ENCODE measurements at places on chromosomes 2 and 18. TPM values are rescaled to one million over a fixed set of nuclear protein-coding genes. Genes with fewer than 3 reads are reported as not detected.

SLC9A2 gene
- 0.15 TPM for total RNA-seq

MC4R gene
- not detected for total RNA-seq

DPYSL5 gene
- total RNA-seq: not detected

IL36B gene
- not detected for total RNA-seq

TCF23 gene
- 0.10 TPM for total RNA-seq

SNTG2 gene
- total RNA-seq: 0.77 TPM

ALK gene
- total RNA-seq: not detected

ZNF236 gene
- total RNA-seq: 13.4 TPM

DNA sequence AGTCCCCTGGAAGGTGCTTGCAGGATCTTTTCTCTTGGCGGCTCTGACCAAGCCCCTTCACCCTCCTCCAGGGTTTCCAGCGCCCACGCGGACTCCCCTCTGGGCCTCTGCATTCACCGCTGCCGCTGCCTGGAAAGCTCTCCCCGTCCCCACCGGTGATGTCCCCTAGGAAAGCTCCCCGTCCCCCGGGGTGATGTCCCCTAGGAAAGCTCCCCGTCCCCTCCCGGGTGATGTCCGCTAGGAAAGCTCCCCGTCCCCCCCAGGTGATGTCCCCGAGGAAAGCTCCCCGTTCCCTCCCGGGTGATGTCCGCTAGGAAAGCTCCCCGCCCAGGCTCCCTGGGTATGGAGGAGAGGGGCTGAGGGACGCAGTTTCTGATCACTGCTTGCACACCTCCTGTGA lies 27.9 kb downstream of the ZAP70 start:
- DNase-seq: peak; percentile 20

DNA sequence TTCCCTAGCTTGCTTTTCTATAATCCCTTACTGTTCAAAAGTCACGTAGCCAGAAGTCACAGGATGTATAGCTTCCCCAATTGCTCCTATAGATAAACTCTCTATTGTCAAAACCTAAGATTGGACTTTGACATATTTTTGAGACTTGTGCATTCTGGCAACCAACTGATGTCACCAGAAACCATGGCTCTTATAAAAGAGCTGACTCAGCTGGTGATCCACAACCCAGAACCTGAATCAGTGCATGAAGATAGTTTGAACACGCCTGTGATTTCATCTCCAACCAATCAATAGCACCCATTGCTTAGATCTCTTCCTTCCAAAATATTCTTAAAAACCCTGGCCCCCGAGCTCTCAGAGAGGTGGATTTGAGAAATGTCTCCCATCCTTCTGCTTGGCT lies 639.9 kb upstream of the PIK3C3 start:
- no peak for DNase-seq

DNA sequence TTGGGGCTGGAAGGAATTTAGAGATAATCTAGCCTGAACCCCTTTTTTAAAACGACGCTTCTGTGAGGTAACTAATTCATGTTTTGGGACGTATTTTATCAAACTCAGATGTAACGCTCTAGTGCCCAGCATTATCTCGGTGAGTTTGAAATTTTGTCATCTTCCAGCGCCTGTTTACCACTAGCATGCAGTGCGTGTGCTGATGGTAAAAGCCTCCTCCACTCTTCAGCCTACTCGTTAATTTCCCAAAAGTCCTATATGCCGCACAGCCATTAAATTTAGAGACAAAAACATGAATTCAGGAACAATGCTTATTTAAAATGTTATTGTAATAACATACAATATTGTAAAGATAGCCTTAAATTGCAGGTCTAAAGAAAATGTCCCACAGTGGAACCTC lies 2.8 kb downstream of the ZCCHC2 start:
- no peak for DNase-seq

DNA sequence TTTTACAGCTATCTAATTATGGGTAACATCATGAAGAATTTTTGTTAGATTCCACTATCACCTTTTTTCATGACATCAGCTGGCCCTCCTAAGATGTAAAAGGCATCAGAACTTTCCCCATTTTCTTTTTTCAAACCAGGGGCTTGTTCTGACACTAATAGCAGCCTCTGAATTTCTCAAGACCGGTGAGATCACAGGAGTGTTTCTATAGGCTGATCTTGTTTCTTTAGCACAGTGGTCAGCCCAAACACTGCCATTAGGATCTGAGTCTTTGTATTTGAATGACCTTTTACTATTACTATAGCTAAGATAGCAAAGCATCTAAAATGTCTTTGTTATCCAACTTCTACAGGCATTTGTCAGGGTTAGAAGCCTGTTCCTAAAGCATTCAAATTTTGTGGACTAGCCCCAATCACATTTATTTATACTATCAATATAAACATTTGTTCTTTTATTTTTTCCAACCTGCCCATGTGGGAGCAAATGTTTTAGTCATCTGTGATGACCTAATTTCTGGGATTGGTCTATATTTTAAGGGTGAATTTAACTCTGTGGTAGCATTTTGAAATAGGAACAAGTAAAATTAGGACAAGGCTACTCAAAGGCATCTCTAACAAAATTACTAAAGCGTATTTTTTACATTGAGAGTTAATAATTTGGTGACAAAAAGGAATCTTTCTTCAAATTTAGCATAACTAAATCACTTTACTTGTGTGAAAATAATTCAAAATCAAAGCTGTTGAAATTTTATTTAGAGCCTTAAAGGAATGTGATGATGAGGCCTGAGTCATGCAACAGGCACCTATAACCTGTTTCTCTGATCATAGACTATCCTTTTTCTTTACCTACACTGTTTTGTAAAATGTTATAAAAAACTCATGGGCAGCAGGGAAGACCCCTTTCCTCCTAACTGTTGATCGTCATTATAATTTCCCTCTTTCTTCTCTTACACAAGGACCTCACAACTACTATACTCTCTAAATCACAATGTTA lies 39.3 kb downstream of the ZAP70 start:
- no peak for DNase-seq

DNA sequence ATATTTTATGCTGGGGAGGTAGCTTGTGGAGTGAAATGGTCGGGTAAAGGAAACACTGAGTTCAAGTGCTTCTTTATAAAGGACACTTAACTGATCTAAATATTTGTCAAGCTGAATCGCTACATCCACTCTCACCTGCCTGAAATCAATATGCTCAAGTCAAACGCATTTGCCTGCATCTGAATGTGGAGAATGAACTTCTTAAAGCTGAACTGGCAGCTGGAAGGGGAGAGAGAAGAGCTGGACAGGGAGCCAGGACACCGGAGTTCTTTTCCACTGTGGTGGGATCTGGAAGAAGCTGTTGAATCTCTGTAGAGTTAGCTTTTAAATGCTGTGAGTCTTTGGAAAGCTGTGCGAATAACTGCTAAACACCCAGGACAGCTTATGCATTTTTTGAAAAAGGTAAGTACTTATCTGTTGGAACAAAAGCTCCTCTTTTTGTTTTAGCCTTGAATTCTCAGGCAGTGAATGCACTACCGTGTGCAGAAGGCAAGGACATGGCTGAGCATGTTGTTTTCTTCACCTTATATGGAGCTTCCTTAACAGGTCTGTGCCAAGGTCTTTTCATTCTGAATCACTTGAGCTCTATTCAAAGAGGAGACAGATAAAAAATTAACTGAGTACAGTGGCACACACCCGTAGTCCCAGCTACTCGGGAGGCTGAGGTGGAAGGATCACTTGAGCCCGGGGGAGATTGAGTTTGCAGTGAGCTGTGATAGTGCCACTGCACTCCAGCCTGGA lies 74.2 kb upstream of the KLF7 start:
- DNase-seq: no peak

DNA sequence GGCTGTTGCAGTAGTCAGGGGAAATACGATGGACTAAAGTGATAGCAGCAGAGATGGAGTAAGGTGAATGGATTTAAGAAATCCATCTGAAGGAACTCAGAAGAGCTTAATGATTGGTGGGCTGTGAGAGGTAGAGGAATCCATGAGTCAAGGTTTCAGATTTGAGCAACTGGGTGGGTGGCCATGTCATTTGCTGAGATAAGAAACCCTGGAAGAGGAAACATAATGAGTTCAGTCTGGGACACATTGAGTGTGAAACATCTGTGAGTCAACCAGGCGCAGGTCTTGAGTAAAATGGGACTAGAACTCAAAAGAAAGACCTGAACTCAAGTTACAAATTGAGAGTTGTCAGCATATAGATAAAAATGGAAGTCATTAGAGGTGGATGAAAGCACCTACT lies 19.7 kb upstream of the ASNSD1 start:
- DNase-seq: no peak

DNA sequence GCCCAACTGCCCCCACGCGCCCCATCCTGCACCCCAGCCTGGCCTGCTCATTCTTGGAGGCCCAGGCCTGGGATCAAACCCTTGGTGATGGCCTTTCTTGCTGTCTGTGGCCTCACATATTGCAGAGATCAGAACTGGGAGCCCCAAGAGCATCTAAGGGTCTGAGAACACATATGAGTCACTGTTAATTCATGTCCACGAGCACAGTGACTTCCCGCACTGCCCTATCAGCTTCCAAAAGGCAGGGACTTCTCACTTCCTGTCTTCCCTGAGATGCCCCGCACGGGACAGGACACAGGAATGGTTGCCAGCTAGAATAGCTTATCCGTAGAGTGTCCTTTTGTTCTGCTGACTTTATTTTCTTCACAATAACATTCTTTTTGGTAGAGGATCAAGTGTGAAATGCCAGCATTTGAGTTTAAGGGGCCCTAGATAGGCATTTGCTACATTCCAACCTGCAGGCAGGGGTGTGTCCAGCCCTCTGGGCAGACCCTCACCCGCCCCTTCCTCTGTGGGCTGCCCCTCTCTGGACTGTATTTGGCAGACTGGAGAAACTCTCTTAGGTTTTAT lies 21.1 kb upstream of the CELF4 start:
- DNase-seq: no peak

DNA sequence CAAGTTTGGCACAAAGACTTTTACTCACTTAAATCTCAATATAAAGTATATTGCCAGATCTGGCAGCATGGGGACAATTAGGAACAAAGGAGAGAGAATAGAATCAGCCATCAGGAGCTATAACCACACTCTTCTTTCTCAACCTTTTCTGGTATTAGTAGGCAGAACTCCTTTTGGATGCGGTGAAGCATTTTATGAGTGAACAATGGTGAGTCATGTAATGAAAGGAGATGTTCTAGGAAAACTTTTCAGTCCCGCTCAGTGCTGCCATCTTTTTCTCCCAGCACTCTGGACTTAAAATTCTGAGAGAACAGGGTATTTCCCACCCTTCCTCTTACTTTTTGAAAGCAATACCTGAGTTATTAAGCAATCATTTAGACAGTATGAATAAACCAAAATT lies 32.2 kb downstream of the PLEKHA3 start:
- DNase-seq: no peak

- no peak for DNase-seq
Measured at GRCh38 chr2:224178056-224178455, 139.0 kb upstream of the SERPINE2 start.

GRCh38 chr2:82428251-82428650 lies 2030.8 kb downstream of the SUCLG1 start:
- DNase-seq: no peak

DNA sequence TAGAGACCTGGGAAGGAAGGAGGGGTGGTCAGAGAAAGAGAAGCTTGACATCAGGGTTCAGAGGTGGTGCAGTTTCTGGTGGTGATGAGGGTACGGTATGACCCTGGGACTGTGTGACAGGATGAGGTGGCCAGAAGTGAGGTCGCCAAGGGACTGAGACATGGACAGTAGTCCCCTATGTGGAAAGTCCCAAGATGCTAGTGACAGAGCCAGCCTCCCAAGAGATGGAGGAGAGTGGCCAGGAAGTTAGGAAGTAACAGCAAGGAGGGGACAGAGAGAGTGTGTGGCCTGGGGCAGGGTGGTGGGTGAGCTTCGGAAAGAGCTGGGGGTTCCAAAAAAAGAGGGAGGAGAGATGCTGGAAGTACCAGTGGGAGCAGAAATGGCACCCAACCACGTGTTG lies 66.0 kb downstream of the SMAD7 start:
- DNase-seq: no peak

- DNase-seq: peak; percentile 43
Measured at GRCh38 chr2:127176371-127177311, 43.5 kb downstream of the CYP27C1 start.

DNA sequence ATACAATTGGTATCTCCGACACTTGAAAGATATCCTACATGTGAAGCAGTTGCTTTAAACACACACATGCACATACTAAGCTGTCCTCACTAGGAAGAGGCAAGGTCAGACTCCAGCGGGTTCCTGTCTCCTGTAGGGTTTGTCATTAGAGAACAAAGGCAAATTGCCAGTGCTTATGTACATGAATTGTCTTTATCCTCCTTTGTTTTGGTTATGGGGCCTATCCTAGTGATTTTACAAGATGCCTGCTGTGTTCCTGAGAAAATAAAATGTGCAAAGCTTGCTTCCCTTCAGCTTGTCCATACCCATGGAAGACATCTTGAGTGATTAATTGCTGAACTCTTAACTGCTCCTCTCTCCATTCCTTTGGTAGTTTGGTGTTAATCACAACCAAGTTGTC lies 86.7 kb upstream of the SLC39A10 start:
- DNase-seq: no peak

- DNase-seq: no peak
Measured at GRCh38 chr2:209901172-209901571, 101.3 kb upstream of the RPE start.

GRCh38 chr2:65121-65520 lies 18.8 kb upstream of the FAM110C start:
- DNase-seq: no peak

DNA sequence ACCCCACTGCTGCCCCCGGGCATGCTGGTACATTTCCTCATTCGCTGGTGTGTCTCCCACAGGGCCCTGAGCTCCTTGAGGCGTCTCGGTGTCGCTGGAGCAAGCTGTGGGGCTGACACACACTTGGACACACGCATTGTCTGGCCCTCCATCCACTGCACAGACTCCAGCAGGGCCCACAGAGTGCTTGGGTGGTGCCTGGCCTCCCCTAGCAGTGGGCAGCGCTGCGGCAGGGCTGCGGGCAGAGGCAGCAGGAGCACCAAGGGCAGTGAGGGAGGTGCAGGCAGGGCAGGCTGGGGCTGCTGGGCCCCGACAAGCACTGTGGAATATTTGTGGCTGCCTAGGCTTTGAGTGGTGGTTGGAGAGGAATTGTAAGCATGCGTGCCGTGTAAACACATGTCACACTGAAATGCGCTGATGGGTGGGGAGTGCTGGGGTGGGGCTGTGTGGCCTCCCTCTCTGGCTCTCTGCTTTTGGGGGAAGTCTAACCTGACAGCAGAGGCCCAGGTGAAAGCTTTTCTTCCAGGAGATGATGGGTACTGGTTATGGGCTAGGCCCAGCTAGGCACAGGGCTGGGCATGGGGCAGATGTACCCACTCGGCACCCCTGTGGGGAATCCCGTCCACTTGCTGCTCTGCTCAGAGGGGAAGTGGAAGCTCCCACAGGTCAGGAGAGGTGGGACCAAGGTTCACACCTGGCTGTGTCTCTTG lies 55.5 kb upstream of the HS6ST1 start:
- no peak for DNase-seq

GRCh38 chr2:69087912-69088240 lies 74.9 kb downstream of the ANTXR1 start:
- no peak for DNase-seq

- DNase-seq: no peak
Measured at GRCh38 chr2:162217598-162217997, 25.6 kb downstream of the FAP start.

- no peak for DNase-seq
Measured at GRCh38 chr2:208999911-209000310, 423.9 kb upstream of the MAP2 start.

GRCh38 chr2:184530239-184530638 lies 68.1 kb upstream of the ZNF804A start:
- peak; percentile 2 for DNase-seq
